Activated CD4-positive, alpha-beta memory T cell treated with anti-CD3 and anti-CD28 coated beads for 36 hours (primary cell): ENCODE measurements at places on chromosomes 4 and X.

- DNase-seq: no peak
These were observed 4.3 kb downstream of the MAB21L2 start for GRCh38 chr4:150586162-150586810.

- no peak for DNase-seq
These were observed 64.9 kb upstream of the DYNLT3 start for GRCh38 chrX:37912304-37912703.

DNA sequence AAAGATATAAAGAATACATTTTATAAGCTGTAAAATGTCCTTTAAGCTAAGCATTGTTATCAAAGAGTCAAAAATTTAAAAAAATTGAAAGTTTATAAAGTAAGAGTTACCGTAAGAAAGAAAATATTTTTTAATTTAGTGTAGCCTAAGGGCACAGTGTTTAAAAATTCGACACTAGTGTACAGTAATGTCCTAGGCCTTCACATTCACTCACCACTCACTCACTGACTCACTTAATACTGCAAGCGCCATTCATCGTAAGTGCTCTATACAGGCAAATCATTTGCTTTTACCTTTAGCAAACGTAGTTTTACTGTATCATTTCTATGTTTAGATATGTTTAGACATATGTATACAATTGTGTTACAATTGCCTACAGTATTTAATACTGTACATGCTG lies 20.2 kb downstream of the GLRA3 start:
- DNase-seq: no peak

DNA sequence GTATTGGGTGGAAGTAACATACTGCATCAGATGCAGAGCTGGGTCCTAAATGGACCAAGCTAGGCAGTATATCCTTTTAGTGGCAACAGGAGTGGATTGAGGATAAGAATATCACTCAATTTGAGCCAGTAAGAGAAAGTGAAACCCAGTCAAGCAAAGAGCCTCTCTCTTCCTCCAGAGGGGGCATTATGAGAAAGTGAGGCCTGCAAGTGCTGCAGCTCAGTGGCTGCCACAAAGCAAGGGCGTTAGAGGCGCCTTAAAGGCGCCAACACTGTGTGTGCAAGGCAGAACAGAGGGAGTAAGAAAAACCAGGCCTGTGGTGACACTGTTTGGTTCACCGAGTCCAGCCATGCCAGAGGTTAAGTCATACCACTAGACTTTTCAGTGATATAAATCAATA lies 17.5 kb downstream of the STX18 start:
- peak; percentile 57 for DNase-seq
